ENCODE measurements at places on chromosomes 12 and 14.

- DNase-seq, result no peak
Measured at GRCh38 chr12:54011665-54012532, 3.1 kb downstream of the HOXC8 start.

- DNase-seq, result no peak
Measured at GRCh38 chr12:102896067-102896466, 21.0 kb downstream of the PAH start.

DNA sequence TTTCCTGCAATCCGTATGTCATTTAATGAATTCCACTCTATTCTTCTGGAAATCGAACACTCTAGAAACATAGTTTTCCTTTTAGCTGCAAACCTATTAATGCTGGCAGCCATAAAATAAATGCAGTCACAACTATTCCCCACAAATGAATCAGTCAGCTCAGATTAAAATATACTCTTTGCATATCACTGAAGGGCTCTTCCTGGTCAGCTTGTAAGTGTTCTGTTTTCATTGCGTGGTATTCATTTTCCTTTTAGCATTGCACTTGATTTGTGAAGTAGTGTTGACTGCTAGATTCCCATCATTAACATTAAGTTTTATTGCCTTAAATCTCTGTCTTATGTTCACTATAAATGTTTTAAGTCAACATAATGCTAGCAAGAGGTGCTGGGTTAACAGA is 685.9 kb downstream of the DIO2 start:
- DNase-seq, result no peak

- no peak for DNase-seq
Measured at GRCh38 chr12:111826992-111827391, 15.0 kb upstream of the MAPKAPK5 start.

GRCh38 chr14:61619494-61619893 is 75.8 kb upstream of the HIF1A start:
- no peak for DNase-seq

DNA sequence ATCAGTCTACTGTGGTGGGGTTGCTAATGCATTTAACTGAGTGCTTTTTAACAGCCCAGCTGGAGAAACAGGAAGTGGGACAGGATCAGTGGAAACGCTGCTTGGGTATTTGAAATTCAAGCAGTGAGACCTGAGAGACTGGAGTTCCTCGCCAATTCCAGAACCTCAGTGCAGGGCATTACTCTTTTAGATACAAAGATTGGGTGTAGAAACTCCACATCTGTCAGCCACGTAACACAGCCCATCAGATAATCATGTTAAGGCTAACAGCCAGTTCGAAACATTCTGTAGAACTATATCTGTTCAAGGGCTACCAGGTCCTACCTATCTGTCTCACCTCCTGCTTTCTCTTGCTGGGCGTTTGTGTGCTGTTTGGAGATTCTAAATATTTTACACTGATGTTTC is 45.5 kb downstream of the RAD52 start:
- no peak for DNase-seq

GRCh38 chr12:130164936-130165335 is 2.7 kb downstream of the FZD10 start:
- no peak for DNase-seq

GRCh38 chr14:34275078-34275477 is 187.0 kb downstream of the SPTSSA start:
- DNase-seq, result no peak

- DNase-seq, result no peak
Measured at GRCh38 chr14:21073921-21074320, 3.8 kb downstream of the ARHGEF40 start.

DNA sequence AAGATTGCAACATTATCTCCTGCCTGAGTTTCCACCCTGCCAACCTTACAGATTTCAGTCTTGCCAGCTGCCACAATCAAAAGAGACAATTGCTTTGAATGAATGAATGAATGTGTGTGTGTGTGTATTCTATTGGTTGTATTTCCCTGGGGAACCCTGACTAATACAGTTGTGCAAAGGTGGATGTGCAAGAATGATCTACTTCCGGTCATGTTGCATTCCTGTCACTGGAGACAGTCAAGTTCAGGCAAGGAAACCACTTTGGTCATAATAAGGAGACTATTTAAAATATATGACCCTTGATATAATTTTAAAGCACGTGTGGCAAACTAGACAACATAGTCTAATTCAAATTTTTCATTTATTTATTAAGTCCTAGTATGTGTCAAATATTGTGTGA is 13.1 kb downstream of the RERG start:
- DNase-seq, result no peak

GRCh38 chr12:67202011-67202677 is 67.0 kb upstream of the CAND1 start:
- no peak for DNase-seq

DNA sequence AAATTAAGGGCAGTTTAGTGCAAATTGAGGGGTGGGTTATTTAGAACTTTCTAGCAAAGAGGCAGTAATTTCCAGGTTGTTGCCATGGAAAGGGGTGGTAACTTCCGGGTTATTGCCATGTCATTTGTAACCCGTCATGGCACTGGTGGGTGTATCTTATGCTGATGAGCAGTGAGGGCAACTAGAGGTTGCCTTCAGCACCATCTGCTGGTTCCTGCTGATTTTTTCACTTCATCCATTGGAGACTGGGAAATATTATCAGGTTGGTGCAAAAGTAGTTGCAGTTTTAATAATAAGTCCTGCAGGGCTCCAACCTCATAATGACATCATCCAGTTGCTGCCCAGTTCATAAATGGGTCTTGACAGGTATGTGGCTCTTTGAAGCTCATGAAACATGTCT is 24.4 kb upstream of the SERPINA4 start:
- no peak for DNase-seq

- DNase-seq, result no peak
Measured at GRCh38 chr12:115506822-115507559, 770.5 kb downstream of the MED13L start.

GRCh38 chr14:23047034-23047634 is 5.1 kb downstream of the PSMB11 start:
- DNase-seq, result no peak

All from HFFc6 (cell line).